ENCODE measurements at places on chromosomes 1 and 21.

GRCh38 chr1:182993746-182994145 is 29.5 kb upstream of the LAMC1 start:
- DNase-seq, result no peak

- no peak for DNase-seq
These were observed 1146.7 kb upstream of the PRMT6 start for GRCh38 chr1:105909811-105910210.

DNA sequence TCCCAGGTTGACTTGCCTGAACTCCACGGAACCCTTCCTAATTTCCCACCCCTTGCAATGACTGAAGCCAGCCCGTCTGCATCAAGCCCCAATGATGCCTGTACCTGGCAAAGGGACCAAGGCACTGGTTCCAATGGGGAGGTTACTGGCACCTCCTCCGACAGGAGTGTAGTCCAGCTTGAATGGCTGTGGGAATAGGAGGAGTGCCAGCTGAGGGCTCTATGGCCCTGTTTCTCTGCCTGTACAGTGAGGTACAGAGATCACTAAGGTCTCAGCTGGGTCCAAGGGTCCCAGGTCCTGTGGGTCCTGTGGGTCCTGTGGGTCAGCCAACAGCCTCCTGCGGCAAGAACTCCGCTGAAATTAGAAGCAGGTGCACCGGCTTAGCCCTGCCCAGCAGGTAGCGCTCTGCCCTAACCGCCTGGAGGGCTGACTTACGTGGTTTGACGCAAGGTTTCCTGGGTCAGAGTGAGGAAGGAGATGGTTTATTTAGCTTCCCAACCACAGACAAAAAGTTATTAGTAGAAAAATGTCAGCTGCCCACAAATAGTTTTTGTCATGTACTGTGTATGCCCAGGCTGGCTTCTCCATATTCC is 9.9 kb upstream of the SPRR4 start:
- no peak for DNase-seq

DNA sequence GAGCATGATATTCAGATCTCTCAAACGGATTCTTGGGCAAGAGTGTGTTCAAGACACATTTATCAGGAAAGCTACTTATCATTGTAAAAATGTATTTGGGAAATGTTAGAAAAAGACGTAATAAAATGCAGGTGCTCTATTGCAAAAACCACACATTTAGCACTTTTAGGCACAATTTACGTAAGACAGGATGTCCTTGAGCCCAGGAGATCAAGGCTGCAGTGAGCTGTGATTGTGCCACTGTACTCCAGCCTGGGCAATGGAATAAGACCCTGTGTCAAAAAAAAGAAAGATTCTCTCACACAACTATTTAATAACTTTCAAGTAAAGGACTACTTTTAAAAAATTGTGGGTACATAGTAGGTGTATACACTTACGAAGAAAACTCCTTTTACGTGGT is 18.4 kb downstream of the SLC25A33 start:
- no peak for DNase-seq

DNA sequence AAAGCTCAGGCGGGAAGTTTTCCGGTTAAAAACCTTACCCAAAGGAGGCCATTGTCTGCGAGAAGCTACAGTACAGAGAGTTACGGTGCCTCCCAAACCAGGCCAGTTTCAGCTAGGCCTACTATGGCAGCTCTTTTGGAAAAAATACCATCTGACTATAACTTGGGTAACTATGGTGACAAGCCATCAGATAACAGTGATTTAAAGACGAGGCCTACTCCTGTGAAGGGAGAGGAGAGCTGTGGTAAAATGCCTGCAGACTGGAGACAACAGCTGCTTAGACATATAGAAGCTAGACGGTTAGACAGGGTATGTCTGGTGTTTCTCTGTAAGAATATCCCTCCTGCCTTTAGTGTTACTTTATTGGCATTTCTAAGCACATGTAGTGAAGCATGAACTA is 165.9 kb downstream of the LRRC40 start:
- no peak for DNase-seq

GRCh38 chr1:101920577-101920976 is 76.1 kb downstream of the OLFM3 start:
- no peak for DNase-seq

GRCh38 chr21:41478319-41479177 is 29.4 kb downstream of the TMPRSS2 start:
- peak; percentile 60 for DNase-seq

- peak; percentile 65 for DNase-seq
These were observed 34.6 kb downstream of the TGFBR3 start for GRCh38 chr1:91851130-91852010.

DNA sequence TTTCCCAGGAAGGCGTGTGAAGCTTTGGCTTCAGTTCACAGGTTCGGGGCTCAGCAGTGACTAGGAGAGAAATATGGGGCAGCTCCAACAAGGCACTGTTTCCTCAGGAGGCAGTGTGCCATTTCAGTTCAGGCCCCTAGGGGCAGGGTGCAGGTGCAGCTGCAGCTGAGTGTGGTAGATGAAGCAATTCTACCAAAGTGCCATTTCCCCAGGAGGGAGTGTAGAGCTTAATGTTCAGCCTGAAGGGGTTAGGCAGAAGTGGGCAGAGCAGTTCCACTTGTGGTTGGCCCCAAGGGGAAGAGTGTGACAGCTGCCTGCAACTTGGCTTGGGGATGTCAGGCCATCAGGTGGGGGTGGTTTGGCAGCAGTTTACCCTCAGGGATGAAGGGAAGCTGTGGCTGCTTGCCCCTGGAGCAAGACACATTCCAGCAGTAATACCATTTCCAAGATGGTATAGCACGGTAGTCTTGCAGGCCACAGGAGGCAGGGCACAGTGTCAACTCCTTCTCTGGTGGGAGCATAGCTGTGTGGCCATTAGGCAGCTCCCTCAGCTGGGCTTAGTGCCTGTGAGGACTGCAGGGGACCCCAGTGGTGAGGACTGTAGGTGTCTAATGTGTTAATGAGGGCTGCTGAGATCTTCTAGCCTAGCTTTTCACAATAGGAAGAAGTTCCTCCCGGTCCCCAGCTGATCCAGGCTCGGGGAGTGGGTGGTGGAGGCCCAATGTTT is 34.7 kb downstream of the RGSL1 start:
- DNase-seq, result peak; percentile 11

DNA sequence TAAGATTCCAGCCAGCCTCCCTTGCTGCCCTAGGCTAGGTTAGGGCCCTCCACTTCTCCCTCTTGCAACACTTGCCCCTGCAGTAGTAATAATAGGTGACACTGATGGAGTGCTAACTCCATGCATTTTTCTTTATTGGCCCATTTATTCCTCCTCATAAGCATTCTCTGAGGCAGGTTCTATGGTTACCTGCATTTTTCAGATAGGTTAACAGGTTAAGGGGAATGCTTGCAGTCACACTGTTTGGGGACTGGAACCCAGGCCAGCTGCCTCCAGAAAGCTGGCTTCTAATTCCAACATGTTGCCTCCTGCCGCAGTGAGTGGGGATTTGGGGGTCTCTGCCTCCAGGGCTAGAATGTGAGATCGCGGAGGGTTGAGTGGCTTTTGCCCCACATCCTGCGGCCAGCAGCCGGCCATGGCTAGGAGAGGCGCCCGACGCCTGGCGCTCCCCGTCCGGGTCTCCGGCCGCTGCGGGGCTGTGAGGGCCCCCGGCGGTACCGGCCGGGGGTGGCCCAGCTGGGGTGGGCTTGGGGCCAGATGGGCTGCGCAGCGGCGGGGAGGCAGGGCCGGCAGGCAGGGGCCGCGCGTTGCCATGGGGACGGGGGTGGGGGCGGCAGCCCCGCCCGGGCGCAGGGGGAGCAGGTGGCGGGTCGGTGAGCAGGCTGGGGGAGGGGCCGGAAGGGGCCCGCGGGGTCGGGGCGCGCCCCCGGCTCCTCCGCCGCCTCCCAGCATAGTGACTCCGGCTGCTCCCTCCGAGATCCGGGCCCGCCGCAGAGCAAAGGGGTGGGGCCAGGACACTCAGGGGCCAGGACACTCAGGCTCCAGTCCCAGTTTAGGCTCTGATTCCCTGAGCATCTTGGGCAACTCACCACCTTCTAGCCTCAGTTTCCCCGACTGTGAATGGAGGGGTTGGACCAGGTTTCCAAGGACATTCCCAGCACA is 68.4 kb upstream of the SSBP3 start:
- DNase-seq, result peak; percentile 67

GRCh38 chr1:81635816-81636215 is 164.9 kb upstream of the ADGRL2 start:
- peak; percentile 17 for DNase-seq

DNA sequence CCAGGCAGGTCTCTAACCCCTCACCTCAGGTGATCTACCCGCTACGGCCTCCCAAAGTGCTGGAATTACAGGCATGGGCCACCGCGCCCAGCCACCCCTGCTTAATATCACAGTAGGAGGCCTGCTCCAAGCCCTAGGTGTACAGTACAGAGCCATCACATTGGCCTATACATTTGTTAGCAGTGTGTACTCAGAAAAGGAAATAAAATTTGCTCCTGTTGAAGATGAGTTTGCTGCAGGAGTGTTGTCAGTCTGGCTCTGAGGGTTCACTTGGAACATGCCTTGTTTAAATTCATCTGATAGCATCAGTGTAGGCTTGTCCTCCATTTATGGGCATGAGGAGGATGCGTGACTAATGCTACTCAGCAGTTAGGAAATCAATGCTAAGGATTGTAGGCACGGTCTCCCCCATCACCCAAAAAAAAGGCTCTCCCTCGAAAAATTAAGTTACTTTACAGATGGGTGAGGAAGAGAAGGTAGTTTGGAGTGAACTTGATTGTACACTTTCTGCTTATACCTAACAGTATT is 4.6 kb upstream of the ENAH start:
- no peak for DNase-seq

- DNase-seq, result peak; percentile 96
These were observed 73.0 kb downstream of the GNG12 start for GRCh38 chr1:67760030-67760821.

- no peak for DNase-seq
These were observed 12.3 kb downstream of the PSMB2 start for GRCh38 chr1:35629051-35629450.

DNA sequence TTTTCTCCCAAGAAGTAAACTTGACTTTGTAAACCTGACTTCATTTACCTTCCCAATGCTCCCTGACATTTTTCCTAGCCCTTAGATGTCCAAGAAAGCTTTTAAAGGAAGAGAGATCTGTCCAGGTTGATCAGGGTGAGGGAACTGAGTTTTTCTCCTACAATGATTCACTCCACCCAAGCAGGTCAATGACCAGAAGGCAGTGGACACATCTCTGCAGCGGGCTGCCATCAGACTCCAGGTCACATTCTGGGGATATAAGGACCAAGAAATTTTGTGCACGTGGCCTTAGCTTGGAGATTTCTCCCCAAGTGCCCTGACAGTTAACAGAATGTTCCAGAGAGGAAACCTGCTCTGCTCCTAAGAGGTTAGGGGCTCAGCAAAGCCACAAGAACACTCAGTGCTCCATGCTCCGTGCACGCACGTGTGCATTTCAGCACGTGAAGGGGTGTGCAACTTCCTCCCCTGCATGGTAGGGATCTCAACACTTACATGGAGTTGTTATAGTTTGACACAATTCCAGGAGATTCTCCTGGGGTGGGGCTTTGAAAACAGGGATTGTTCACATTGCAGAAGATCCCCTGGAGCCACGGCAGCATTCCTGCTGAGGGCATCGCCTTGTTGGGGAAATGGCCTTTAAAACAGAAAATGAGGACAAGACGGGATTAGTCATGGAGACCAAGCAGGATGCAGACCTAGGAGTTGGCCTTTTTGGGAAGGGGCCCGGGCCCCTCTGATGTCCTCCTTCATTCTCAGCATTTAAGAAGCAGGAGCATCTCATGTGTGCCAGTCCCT is 9.8 kb downstream of the ABCA4 start:
- no peak for DNase-seq

GRCh38 chr1:63705078-63705477 is 68.7 kb upstream of the ROR1 start:
- peak; percentile 67 for DNase-seq

DNA sequence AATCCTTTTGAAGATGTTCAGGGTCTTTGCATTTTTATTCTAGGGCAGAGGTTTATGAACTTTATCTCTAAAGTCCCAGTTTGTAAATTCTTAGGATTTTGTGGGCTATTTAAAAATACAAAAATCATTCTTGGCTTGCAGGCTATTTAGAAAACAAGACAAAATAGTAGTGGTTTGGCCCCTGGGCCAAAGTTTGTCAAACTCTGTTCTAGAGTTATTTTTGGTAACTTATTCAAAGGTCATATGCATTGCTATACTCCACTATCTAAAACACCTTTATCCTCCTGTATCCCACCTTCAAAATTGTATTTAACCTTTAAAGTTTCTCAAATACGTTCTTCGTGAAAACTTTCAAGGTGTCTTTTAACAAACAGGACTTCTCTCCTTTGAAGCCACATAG is 75.5 kb upstream of the LRRC53 start:
- DNase-seq, result no peak

GRCh38 chr1:2928366-2929325 is 92.6 kb upstream of the ACTRT2 start:
- no peak for DNase-seq

GRCh38 chr1:231828182-231828920 is 201.8 kb downstream of the DISC1 start:
- DNase-seq, result no peak

- DNase-seq, result no peak
These were observed 182.7 kb downstream of the GRIK3 start for GRCh38 chr1:36851595-36851994.

- peak; percentile 38 for DNase-seq
These were observed 361.0 kb downstream of the SETD4 start for GRCh38 chr21:35699361-35699760.

DNA sequence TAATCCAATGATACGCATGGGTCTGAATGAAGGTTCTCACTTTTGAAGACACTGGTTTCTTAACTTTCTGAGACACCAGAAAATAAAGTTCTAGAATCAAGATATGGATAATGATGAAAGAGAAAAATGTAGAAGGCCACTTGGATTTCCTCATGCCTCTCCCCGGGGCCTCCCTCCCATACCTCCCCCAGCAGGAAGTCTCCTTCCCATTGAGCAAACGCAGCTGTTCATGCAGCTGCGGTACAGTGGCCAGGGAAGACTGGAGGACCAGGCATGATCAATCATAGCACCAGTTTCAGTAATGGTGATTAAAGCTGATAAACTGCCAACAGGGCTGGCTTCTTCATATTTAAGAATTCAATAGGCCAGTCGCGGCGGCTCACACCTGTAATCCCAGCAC is 10.9 kb upstream of the UBR4 start:
- no peak for DNase-seq

- no peak for DNase-seq
These were observed 43.3 kb downstream of the SIPA1L2 start for GRCh38 chr1:232586679-232587078.

DNA sequence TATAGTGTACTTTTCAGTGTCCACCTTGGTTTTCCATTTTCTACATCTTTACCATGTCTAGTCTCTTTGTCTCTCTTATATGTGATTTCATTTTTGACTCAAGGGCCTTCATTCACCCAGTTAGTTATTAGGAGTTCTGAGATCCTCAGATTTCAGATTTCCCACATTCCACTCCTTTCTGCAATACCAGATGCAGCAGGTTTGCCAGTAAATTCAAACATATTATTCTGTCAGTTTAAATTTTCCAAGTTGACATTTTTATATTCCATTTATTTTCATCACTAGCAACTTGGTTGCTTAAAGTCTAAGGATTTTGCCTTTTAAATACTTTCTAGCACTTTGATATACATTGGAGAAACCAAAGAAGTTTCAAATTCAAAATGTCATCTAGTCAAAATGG is 42.4 kb downstream of the ABL2 start:
- no peak for DNase-seq

- DNase-seq, result peak; percentile 61
These were observed 42.7 kb downstream of the HSD3B1 start for GRCh38 chr1:119549719-119550132.

- no peak for DNase-seq
These were observed 112.3 kb downstream of the TSEN15 start for GRCh38 chr1:184163674-184164465.

Data from small intestine (tissue), 16 donors.